CD4-positive, alpha-beta T cell treated with Interleukin-15 for 4 hours (primary cell): ENCODE measurements at places on chromosomes 5 and 9.

DNA sequence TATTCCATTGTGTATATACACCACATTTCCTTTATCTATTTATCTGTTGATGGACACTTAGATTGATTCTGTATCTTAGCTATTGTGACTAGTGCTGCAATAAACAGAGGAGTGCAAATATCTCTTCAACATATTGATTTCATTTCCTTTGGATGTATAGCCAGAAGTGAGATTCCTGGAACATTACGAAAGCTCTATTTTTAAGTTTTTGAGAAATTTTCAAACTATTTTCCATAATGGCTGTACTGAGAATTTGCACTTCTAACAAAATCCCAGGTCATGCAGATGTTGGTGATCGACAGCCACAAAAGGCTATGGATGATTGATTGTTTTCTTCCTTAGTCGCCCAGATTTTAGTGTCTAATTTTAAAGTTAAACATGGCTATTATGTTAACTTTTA, 132.7 kb upstream of the MTAP start:
- no peak for DNase-seq

DNA sequence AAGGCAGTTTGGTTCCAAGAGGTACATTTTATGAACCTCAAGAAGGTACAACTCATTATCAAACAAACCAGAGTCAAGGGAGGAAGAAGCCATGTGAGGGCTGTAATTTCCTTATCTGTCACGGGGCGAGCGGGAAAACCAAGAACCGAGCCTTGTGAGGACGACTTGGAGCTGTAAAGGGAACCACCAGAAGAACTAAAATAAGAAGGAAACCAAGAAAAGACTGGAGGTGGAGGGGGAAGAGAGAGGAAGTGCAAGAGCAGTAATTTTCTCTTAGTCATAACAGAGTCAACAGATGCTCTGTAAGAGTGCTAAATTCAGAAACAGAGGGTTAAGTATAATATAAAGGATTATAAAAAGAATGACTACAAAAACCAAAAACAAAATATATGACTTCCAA, 127.1 kb downstream of the DIRAS2 start:
- no peak for DNase-seq

GRCh38 chr5:135131801-135132680, 98.0 kb upstream of the PITX1 start:
- no peak for DNase-seq

DNA sequence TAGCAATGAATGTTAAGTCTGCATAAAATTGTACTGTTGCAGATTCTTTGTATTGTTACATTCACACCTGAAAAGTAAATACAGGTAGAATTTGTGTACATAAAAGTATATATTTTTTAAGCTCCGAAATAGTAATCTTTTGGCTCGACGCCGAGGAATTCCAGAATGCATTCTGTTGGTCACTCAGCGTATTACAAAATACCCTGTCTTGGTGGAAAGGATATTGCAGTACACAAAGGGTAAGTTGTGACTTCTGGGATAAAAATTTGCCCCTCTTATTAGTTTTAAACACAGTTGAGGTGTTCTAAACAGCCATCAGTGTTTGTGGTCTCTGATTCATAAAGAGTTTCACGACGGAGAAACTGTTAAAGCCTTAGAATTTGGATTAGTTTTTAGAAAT, 257.6 kb downstream of the ARHGEF28 start:
- DNase-seq, result no peak

GRCh38 chr9:72428329-72428728, 63.3 kb upstream of the ZFAND5 start:
- no peak for DNase-seq

GRCh38 chr5:17679597-17680203, 45.4 kb downstream of the TAF11L14 start:
- no peak for DNase-seq

- DNase-seq, result peak; percentile 38
Measured at GRCh38 chr9:89497257-89497963, 503 bp downstream of the SEMA4D start.

- no peak for DNase-seq
Measured at GRCh38 chr5:61313960-61314681, 17.9 kb upstream of the ZSWIM6 start.

DNA sequence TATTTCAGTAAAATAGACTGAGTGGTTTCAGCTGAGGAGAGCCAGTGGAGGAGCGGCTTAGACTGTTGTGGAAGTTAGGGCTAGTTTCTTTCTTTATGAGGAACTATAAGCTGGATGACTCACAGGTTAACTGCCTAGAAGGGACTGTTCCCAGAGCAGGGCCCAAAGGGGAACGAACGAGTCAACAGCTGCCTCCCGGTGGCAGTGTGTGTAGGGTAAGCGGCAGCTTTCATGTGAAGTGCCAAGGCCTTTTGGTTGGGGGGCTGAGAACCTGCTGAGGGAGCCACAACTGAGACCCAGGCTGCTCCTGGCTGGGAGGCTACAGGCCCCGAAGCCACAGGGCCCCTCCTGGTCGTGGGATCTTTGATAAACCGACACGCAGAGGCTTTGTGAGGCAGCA, 7.0 kb downstream of the SQSTM1 start:
- peak; percentile 33 for DNase-seq

GRCh38 chr5:142287096-142287972, 37.5 kb downstream of the SPRY4 start:
- no peak for DNase-seq

DNA sequence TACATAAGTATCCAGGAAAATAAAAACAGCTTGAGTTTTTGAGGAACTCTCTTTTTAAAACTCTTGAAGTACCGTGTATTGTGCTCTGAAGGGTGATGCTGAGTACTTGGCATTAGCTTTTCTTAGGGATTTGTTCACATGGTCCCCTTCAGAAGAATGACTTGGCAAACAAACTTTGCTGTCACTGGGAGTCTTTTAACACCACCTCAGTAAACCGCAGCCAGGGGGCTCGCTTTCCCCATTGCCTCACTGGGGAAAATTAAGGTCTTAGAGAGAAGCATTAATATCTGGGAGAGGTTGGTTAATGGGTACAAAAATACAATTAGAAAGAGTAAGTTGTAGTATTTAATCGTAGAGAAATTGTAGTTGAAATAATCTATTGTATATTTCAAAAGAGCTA, 105.9 kb upstream of the DAP start:
- DNase-seq, result no peak

GRCh38 chr5:68962757-68963484, 130.9 kb upstream of the SLC30A5 start:
- peak; percentile 1 for DNase-seq

DNA sequence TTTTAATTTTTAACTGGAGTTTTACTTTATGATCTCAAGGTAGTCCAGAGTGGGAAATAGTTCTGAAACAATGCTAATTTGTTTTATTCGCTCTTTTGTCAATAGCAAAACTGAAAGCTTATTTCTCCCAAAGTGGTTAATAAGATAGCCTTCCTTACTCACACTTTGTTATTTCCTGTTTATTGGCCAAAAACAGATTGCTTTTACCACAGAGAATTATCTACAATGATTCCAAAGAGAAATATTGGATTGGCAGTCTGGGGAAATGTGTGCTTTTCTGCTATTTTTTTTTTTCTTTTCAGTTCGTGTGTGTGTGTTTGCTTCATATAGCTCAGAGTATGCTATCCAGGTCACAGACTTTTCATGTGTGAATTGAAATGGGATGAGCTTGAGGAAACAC, 756.7 kb upstream of the RGMB start:
- no peak for DNase-seq

DNA sequence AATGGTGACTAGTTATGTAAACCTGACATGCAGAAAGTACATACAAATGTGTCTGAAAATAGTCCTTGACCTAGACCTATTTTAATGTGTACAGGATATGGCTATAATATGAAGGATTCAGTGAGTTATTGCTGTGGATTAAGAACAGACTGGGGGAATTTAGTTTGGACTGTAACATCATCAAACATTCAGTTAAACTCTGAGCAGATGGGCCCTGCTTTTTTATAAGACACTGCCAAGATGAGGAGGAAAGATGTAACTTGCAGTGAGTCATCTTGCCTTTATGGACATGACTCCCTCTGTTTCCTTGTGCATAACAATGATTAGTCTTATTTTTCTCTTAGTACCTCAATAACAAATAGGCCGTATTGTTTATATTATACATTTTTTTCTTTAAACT, 12.2 kb downstream of the PPP3R2 start:
- no peak for DNase-seq

DNA sequence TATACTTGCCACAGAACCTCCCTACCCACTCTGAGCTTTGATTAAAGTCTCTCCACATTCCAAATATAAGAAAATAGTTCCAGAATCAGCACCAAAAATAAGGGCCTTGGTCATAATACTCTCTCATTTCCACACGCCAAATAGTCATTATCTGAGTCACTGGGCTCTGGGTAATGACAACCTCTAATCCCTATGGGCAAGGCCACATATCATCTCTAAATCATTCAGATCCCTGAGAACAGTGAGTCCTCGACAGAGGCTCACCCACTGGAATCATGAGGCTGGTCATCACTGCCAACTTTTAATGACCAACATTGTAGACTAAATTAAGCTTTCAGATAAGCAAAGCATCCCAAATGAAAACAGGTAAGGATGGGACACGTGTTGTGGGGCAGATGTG, 28.1 kb downstream of the FAM114A2 start:
- DNase-seq, result no peak

- no peak for DNase-seq
Measured at GRCh38 chr9:73020877-73021276, 68.0 kb upstream of the ALDH1A1 start.

DNA sequence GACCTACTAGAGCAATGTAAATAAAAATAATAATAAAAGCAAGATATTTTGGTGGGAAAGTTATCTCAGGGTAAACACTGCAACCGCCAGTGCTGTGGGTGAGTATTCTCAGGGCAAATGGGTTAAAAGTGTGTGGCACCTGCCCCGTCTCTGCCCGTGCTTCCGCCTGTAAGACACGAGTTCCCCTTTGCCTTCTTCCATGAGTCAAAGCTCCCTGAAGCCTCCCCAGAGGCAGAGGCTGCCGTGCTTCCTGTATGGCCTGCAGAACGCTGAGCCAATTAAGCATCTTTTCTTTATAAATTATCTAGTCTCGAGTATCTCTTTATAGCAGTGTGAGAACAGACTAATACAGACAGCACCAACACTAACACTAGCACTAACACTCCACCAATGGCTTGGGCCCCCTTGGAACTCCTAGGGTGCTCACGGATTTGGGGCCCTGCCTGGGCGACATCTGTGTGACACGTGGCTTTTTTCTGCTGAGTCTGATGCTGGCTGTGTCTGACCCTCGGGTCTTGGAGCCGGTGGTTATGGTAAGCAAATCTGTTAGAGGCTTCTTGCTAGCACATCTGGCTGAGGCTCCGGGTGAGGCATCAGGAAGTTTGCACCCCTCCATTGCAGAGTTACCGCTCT, 10.6 kb downstream of the PLEKHG4B start:
- DNase-seq, result no peak

DNA sequence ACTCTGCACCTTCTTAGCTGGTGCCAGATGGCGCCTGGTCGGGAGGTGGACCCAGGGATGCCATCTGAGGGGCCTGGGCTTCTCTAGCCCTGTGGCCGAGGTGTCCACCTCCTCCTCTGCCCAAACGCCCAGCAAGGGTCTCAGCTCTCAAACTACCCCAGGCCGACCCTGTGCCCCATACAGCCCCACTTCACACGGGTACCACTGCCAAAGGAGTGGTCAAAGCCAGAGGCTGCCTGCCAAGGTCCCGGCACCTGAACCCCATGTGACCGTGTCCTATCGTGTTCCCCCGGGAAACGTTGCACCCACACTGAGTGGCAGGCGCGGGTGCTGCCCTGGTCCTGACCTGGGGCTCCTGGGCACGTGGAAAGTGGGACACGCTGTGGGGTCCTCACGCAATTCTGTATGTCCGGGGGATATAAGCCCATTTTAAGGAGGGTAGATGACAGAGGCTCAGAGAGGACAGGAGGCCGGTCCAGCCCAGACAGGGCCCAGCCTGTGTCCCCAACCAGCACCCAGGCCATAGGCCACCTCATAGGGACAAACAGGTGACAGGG, 1.9 kb downstream of the ENTPD8 start:
- no peak for DNase-seq

DNA sequence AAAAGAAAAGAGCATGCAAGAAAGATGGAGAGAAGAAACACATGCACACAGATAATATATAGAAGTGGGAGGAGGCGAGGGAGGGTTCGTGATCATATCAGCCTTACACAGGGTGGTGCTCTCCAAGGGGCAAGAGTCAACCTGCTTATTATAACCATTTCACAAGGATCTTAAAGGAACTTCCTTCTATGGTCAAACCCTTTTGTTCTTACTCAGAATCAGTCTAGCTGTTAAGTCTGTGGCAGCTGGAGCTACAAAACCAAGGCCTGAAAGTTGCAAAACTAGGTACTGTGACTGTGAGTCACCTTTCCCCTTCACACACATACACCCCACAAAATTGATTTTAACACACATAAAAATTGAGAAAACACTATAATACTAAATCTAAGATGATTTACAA, 18.5 kb upstream of the ERMP1 start:
- peak; percentile 70 for DNase-seq

DNA sequence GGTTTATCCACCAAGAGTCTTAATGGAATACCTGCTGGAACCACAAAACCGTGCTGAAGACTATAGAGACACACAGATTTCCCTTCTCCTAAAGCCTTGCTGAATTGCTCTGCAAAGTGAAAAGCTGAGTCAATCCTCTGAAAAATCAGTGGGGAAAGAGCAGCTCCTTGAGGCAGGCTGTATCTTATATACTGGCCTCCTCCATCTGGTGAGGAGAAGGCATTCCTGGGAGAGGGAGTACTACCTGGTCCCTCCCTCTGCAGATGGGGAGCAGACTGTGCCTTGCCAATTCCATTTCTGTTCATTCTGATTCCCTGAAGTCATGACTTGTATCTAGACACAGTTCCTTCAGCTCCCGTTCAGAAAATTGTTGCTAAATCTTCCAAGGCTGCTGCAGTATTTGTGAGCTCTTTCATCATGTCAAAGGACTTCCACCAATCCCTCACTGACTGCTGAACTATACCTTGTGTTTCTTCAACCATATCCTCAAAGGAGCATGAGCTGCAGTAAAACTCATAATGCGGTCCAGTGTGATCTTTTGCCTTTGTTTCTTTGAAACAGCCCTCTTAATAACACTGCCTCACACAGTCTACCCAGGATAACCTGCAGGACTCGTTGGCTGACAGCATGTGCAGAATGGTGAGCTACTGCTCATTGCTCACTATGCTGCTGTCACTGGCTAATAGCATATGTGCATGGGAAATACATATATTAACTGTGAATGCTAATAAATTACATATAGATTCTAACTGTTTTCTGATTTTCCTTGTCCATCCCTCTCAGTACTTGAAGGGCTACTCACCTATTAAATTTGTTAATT, 84.5 kb downstream of the FOXD1 start:
- DNase-seq, result no peak

- no peak for DNase-seq
Measured at GRCh38 chr5:39062530-39062929, 11.7 kb downstream of the RICTOR start.
